Activated T-helper 1 cell treated with anti-CD3 and anti-CD28 coated beads, Interleukin-12 subunit alpha, Interleukin-12 subunit beta, Interleukin-2, Interleukin-4 antibody, amounts not matched to agents 30 ng/mL and 10 ng/mL and 1 ng/mL, durations not matched to agents 14 hours and 24 hours and 36 hours (primary cell): ENCODE measurements at places on chromosomes 3 and 15. TPM values are rescaled to one million over a fixed set of nuclear protein-coding genes. Genes with fewer than 3 reads are reported as not detected.

DNA sequence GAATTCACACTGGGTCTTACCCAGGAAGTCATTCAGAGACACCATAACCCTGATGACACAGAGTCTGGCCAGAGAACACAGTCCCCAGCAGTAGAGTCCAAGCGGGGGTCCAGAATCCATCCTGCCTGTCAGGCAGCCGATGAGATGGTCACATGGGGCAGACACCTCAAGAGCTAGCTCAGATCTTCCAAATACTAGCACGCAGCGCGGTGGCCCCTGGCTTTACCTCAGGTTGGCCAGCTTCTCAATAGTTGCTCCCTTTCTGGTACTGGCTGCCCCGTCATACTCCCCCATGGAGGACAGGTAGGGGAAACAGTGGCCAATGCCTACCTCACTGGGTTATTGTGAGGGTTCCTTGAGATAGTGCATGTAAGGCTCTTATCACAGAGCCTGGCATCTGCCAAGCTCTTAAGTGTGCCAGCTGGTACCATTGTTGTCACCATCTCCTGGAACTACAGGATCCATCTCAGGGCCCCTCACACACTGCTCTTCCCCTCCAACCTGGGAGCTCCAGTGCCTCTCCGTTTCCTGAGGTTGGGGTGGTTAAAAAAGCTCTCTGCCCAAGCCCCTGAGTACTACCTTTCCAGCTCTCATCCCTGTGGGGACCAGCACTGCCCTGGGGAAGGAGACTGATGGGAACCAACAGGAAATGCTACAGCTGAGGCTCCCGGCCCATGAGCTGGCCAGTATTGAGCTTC is 3.5 kb upstream of the SLC28A1 start:
- no peak for DNase-seq
- no peaks in the 10 kb centered on the region for H3K27me3 ChIP-seq
- H3K4me1 ChIP-seq: no peaks in the 10 kb centered on the region

GRCh38 chr3:184368586-184369183 is 7.2 kb downstream of the POLR2H start:
- peaks cover 45% of the 10 kb centered on the region for H3K36me3 ChIP-seq
- DNase-seq: no peak
- peaks cover 24% of the 10 kb centered on the region for H3K4me1 ChIP-seq
- no peaks in the 10 kb centered on the region for H3K27me3 ChIP-seq

GRCh38 chr3:103052236-103052830 is 617.5 kb downstream of the ZPLD1 start:
- no peak for DNase-seq
- no peaks in the 10 kb centered on the region for H3K36me3 ChIP-seq
- H3K4me3 ChIP-seq: no peak overlapping the region
- no peaks in the 10 kb centered on the region for H3K4me1 ChIP-seq
- no peak overlapping the region for H3K27ac ChIP-seq

GRCh38 chr3:33612607-33613006 is 105.4 kb downstream of the CLASP2 start:
- no peak overlapping the region for H3K27ac ChIP-seq
- no peaks in the 10 kb centered on the region for H3K4me1 ChIP-seq
- no peak for DNase-seq
- H3K36me3 ChIP-seq: peaks cover 7% of the 10 kb centered on the region
- no peaks in the 10 kb centered on the region for H3K27me3 ChIP-seq
- no peak overlapping the region for H3K4me3 ChIP-seq

- H3K4me3 ChIP-seq: no peak overlapping the region
- no peak for DNase-seq
- no peaks in the 10 kb centered on the region for H3K36me3 ChIP-seq
- H3K27me3 ChIP-seq: peaks cover 29% of the 10 kb centered on the region
- no peak overlapping the region for H3K27ac ChIP-seq
Observed at GRCh38 chr15:45091576-45091975, 22.4 kb downstream of the DUOX2 start.

GRCh38 chr15:29119847-29120246 is 149.8 kb downstream of the NSMCE3 start:
- H3K4me3 ChIP-seq: no peak overlapping the region
- no peak for DNase-seq
- no peaks in the 10 kb centered on the region for H3K4me1 ChIP-seq
- H3K27ac ChIP-seq: no peak overlapping the region

DNA sequence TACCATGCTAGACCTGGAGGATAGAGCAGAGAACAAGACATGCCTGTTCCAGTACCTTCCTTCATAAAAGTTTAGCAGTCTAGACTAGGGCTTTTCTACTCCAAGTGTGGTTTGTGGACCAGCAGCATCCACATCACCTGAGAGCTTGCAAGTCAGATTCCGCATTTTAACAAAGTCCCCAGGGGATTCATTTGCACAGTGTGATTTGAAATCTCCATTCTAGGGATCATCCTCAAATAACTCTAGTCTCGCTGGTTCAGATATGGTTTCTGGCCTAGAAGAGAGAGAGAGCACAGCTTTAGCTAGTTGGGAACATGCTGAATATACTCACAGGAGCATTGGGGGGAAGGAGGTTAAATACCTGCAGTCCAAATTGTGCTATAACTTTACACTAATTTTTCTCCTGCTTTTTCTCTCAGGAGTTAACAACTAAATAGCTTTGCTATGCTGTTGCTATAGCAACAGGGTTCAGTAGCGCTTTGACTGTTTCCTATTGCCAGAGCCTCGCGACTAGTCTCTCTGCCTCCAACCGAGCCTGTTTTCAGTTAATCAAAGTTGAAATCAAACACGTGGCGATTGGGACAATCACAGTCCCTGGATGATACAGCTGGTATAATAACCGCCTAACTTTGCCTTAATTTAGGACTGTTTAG is 64.0 kb upstream of the RASGRF1 start:
- H3K36me3 ChIP-seq: no peaks in the 10 kb centered on the region
- peaks cover 12% of the 10 kb centered on the region for H3K27me3 ChIP-seq
- DNase-seq: no peak
- H3K4me3 ChIP-seq: no peak overlapping the region
- no peaks in the 10 kb centered on the region for H3K4me1 ChIP-seq
- no peak overlapping the region for H3K27ac ChIP-seq

DNA sequence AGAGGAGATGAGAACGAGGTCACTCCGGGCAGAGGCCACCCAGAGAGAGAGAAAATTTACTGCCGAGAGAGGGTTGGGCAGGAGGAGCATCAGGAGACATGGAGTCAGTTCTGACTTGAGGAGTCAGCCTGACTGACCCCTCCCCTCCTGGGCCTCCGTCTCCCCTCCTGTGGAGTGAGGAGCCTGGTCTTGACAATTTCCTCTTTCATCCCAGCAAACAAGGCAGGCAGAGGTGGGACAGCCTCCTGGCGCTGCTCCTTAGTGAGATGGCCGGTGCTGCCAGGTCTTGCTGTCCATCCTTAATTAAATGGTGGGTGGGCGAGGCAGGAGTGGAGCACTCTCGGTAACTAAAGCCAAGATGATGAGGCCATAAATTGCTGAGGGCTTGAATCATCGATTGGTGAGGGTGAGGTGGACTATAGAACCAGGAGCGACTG is 60.6 kb downstream of the CYP11A1 start:
- no peak overlapping the region for H3K4me3 ChIP-seq
- DNase-seq: no peak
- no peaks in the 10 kb centered on the region for H3K4me1 ChIP-seq
- no peak overlapping the region for H3K27ac ChIP-seq
- H3K27me3 ChIP-seq: peaks cover 28% of the 10 kb centered on the region

GRCh38 chr15:39396979-39397615 is 183.8 kb upstream of the THBS1 start:
- peaks cover 9% of the 10 kb centered on the region for H3K27me3 ChIP-seq
- H3K36me3 ChIP-seq: no peaks in the 10 kb centered on the region
- no peak overlapping the region for H3K4me3 ChIP-seq
- DNase-seq: no peak
- H3K27ac ChIP-seq: no peak overlapping the region

GRCh38 chr3:52226229-52226817 is 878 bp upstream of the TLR9 start:
- peaks cover 12% of the 10 kb centered on the region for H3K36me3 ChIP-seq
- no peak for DNase-seq
- no peaks in the 10 kb centered on the region for H3K27me3 ChIP-seq
- peaks cover 55% of the 10 kb centered on the region for H3K4me1 ChIP-seq
- peak overlapping the region; percentile 85 for H3K27ac ChIP-seq
- peak overlapping the region; percentile 3 for H3K4me3 ChIP-seq

GRCh38 chr3:187040516-187041361 is 98.6 kb downstream of the RPL39L start:
- peaks cover 73% of the 10 kb centered on the region for H3K36me3 ChIP-seq
- peak overlapping the region; percentile 82 for H3K4me3 ChIP-seq
- peaks cover 80% of the 10 kb centered on the region for H3K4me1 ChIP-seq
- no peaks in the 10 kb centered on the region for H3K27me3 ChIP-seq
- H3K27ac ChIP-seq: peak overlapping the region; percentile 95

GRCh38 chr3:190375246-190375645 is 12.7 kb upstream of the CLDN16 start:
- no peak overlapping the region for H3K27ac ChIP-seq
- no peak overlapping the region for H3K4me3 ChIP-seq
- no peaks in the 10 kb centered on the region for H3K4me1 ChIP-seq
- H3K27me3 ChIP-seq: peaks cover 10% of the 10 kb centered on the region
- no peak for DNase-seq

GRCh38 chr15:90388462-90389380 is 679 bp downstream of the IQGAP1 start:
- no peaks in the 10 kb centered on the region for H3K27me3 ChIP-seq
- DNase-seq: peak; percentile 61
- peak overlapping the region; percentile 94 for H3K4me3 ChIP-seq
- peaks cover 29% of the 10 kb centered on the region for H3K36me3 ChIP-seq

DNA sequence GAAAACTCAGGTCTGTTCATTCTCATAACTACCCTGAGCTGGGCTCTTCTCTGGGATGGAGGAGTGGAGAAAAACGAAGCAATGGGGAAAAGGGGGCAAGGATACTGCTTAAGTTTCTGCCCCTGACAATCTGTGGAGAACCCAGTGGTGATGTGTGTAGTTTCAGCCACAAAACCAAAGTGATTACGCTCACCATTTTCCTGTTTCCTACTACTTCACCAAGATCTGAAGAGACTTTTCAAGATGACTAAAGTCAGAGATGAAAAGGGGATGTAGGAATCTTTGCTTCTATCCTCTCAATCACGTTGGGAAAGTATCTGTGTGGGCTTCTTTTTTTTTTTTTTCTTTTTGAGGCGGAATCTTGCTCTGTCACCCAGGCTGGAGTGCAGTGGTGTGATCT is 8.3 kb upstream of the UBE2E1 start:
- no peak overlapping the region for H3K4me3 ChIP-seq
- no peak for DNase-seq
- H3K4me1 ChIP-seq: peaks cover 15% of the 10 kb centered on the region
- H3K36me3 ChIP-seq: no peaks in the 10 kb centered on the region

GRCh38 chr3:38007754-38008090 is 17.1 kb downstream of the VILL start:
- no peak overlapping the region for H3K4me3 ChIP-seq
- peaks cover 20% of the 10 kb centered on the region for H3K4me1 ChIP-seq

- peak; percentile 60 for DNase-seq
Observed at GRCh38 chr15:72199721-72200212, 2.2 kb upstream of the GRAMD2A start.

DNA sequence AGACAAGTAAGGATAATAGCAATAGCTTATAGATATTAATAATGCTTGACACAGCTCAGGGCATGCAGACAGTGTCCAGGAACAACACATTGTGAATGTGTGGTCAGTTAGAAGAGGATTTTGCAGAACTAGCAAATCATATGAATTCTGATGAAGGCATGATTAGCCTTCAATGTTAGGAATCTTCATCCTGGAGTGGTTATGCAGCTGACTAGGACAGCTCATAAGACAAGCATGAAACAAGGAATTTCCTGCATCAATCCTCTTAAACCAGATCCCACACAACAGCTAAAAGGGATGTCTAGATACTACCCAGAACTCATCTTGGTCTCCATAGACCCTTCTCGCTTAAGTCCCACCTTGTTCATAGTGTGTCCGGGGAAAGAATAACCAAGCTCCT is 499.0 kb upstream of the ATP11B start:
- no peak overlapping the region for H3K27ac ChIP-seq
- no peaks in the 10 kb centered on the region for H3K4me1 ChIP-seq
- H3K4me3 ChIP-seq: no peak overlapping the region
- H3K36me3 ChIP-seq: no peaks in the 10 kb centered on the region

Gene C3orf49
- total RNA-seq: not detected in 2 replicates

Gene CFAP100
- total RNA-seq: not detected in 2 replicates

Gene ATP13A4
- total RNA-seq: 0.31 and 1.7 TPM in 2 replicates
